Stimulated activated CD4-positive, alpha-beta T cell treated with anti-CD3 and anti-CD28 coated beads, TNF-alpha, amount 100 ng/mL, for 24 hours (primary cell): ENCODE measurements at places on chromosomes 4 and X.

- peak; percentile 54 for DNase-seq
Observed at GRCh38 chr4:99946356-99947189, at the start of gene DNAJB14. DNAJB14 (minus strand) TSS chr4:99946618; CDS start chr4:99946571, 47 bp downstream.

- no peak for DNase-seq
Observed at GRCh38 chr4:123288309-123289025, 108.1 kb upstream of the SPRY1 start.

- no peak for DNase-seq
Observed at GRCh38 chrX:5979338-5979737, 249.3 kb downstream of the NLGN4X start.

- DNase-seq: no peak
Observed at GRCh38 chrX:152876931-152877840, 20.7 kb upstream of the ZNF185 start.

DNA sequence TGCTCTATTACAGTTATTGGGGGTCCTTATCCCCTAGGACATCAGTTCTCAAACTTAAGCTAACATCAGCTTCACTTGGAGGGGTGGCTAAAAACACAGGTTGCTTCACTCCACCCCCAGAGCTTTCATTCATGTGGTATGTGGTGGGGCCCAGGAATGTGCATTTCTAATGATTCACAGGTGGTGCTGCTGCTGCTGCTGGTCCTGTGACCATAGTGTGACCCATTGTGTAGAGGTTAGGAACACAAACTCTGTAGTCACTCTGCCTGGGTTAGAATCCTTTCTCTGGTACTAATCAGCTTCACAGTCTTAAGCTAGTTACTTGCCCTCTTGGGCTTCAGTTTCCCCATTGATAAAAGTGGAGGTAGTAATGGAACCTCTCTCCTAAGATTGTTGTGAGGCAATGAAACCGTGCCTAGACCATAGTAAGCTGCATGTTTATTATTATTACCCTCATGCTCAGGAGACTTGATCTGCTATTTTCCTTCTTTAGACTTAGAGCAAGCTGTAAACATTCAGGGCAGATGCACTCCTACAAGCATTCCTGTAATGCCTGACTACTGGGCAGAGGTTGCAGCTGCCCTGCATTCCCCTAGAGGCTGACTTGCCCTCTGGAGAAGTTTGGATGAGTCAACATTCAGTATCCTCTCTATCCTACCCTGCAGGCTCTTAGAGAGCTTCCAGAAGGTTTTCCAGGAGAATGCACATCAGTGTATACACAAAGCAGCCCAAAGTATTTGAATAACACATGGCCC, 94.1 kb upstream of the ACSL4 start:
- DNase-seq: no peak

- DNase-seq: no peak
Observed at GRCh38 chr4:187934766-187935165, 60.8 kb upstream of the ZFP42 start.

DNA sequence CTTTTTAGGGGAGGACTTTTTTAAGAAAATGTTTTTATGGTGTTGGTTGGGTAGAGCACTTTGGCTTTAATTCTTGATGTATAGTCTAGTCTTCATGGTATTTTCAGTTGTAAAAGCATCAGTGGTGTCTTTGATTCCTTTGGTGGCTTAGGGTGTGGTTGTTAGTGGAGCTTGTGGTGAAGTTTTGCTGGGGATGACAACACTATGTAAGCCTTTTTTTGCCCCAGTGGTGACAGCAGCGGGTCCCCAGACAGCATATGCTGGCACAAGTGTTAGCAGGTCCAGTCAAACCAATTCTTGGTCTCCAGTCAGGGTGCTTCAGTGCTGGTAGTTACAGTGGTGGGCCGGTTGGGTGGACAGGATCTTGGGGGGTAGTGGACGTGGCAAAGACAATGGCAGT, 52.0 kb downstream of the CHIC1 start:
- DNase-seq: no peak

- DNase-seq: no peak
Observed at GRCh38 chr4:14415146-14415545, 587.1 kb upstream of the CPEB2 start.

DNA sequence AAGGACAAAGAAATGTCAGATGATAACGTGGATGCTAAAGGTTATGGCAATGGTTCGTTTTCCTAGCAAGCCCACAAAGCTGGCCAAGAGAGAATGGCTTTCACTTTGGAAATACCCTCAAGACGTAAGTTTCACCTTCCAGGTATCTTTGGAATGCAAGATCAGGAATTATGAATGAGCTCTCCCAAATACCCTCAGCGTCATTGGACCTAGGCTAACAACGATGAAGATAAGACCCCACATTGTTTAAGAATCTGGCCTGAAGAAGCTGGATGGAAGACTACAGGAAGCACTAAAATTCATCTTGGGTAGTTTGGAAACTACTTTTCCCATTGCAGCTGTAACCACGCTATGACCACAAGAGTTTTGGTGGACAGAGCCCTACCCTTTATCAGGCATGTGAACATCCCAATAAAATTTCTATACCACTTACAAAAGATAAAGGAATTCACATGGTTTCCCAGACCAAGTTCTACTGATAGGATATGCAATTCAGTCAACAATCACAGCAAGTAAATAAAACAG, 111.9 kb downstream of the KDR start:
- DNase-seq: no peak

- no peak for DNase-seq
Observed at GRCh38 chr4:153452658-153453378, 13.3 kb upstream of the TMEM131L start.

GRCh38 chr4:77618383-77619241, 13.0 kb downstream of the CXCL13 start:
- DNase-seq: peak; percentile 48

GRCh38 chrX:136204571-136204970, 46.6 kb downstream of the MAP7D3 start:
- no peak for DNase-seq

DNA sequence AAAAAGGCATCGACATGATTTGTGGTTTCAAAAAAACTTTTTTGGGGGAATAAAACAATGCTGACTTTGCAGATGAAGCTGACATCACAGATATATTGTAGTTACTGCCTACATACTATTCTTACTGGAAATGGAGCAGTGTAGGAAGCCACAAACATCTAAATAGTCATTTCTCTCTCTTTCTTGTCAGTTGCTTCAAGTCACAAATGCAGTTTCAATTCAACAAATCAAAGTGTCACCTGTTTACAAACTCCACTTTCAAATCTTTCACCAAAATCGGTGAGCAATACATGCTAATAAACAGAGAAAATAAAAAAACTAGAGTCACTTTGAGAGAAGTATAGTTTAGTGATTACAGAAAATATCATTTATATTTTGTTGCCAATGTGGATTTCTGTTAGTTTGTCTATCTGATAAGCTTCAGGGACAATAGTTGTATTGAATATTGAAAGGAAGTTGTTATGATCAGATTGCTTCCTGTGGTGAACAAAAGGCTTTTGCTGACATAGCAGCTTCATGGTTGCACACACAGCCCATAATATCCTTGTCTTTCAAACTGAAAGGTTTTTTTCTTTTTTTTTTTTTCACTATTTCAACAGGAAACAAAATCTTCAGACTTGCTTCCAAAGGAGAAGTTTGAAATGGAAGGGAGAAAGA, 49.7 kb upstream of the PTPN13 start:
- DNase-seq: no peak

DNA sequence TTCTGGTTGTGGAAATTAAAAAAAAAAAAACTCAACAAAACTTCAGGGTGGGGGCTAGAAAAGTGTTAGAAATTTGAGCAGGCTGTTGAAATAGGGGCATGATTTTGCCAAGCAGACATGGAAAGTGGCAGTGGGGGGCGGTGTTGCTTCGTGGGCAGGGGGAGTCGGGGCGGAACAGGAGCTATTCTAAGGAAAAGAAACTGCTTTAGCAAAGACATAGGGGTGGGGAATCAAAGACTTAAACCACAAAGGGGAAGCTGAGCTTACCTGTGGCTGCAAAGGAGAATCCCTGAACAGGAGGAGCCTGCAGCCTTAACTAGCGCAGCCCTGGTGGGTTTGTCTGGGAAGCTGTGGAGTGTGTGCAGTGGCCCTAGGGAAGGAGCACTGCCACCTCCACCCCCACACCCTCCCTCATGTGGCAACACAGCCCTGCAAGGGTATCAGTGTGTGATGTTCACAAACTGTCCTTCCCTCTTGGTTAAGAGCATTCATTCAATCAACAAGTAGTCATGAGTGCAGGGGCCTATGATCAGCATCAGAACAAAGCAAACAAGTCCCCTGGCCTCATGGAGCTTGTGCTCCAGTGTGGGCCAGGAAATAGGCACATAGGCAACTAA, 20.5 kb downstream of the SEL1L3 start:
- DNase-seq: peak; percentile 13

DNA sequence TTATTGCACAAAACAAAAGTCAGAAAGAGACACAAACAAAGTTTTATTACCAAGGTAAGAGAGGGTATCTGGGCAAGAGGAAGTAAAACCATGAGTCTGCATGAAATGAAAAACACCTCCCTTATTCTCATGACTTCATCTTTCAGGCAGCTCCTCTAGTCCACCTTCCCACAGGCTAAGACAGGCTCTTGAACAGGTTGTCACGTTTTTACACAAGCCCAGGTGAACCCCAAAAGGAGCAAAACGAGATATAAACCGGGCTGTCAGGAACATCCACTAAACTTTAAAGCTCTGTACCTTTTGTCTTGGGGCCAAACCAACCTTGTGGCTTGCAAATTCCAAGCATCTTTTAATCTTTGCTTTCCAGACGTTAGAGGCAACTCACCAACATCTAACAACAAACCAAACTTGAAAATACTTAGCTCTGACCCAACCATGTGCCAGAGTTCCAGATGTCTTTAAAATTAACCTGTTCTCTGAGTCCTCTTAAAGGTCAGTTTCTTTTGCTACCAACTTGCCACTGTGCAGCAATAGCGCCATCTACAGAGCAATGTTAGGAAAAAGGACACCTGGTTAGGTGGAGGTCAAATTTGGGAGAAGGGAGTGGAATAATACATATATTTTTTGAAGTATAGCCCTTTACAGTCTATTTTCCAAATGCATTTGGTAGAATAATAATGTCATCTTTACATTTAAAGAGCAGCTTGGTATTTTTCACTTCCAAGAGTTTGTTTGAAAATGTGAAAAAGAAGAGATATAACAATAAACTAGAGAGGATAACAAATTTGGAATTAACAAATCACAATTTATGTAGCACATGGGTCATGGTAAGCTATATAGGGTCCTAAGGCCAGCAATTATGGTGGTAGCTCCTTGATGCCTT, 73.1 kb downstream of the QRFPR start:
- DNase-seq: peak; percentile 8

DNA sequence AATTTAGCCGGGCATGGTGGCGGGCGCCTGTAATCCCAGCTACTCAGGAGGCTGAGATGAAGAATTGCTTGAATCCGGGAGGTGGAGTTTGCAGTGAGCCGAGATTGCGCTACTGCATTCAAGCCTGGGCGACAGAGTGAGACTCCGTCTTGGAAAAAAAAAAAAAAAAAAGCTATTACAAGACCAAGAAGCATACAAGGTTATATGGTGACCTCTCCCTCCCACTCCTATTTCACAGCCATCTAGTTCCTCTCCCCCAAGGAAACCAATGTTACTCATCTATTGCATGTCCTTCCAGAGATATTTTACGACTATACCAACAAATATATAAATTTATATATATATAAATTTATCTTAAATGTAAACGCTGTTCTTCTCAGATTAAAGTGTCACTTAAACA, 3.2 kb downstream of the SLC9A7 start:
- no peak for DNase-seq

DNA sequence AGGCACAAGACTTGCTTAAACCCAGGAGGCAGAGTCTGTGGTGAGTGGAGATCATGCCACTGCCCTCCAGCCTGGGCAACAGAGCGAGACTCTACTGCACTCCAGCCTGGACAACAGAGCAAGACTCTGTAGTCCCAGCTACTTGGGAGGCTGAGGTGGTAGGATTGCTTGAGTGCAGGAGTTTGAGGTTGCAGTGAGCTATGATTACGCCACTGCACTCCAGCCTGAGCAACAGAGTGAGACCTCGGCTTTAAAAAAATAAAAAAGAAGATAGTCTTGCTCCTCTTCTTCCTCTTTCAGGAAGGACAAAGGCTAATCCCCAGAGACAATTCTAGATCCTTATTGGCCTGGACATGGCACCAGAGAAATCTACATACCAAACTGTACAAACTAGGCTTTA, 5.7 kb upstream of the PPEF2 start:
- no peak for DNase-seq

GRCh38 chrX:101057093-101057714, 5.3 kb upstream of the TRMT2B start:
- no peak for DNase-seq

DNA sequence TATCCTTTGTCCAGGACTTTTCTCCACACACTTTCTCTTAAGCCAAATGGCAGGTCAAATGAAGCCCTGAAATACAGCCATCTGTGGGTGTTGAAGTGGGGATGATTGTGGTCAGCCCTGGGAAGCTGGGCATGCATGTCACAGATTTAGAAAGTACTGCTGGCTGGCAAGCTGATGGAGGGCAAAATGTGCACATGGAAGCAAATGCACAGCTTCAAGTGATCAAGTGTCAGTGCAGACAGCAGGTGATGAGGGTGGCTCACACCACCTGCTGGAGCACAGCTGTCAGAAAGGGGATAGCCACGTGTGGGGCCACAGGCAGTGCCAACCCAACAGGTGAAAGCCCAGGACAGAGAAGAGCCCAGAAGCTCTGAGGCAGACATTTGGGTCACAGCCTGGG, 40.3 kb upstream of the ATXN3L start:
- no peak for DNase-seq

DNA sequence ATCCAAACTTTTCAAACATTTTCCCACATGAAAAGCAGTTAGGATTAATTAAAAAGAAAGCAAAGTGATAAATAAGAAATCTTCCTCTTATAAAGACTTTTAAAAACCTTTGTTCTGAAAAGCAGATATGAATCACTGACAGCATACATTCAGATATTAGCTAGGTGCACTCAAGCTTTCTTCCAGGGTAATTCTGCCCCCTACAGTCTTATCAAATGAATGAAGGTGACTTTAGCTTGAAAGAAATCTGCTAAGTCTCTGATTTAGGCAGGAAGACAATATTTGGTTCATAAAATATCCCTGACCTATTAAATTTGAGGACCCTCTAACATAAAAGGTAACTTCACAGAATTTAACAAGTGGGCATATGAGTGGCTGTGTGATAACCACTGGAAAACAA, 209.1 kb upstream of the FAM47A start:
- no peak for DNase-seq

GRCh38 chr4:120918092-120918491, 4.4 kb downstream of the PRDM5 start:
- DNase-seq: no peak

GRCh38 chr4:55561889-55562288, 15.2 kb upstream of the CLOCK start:
- no peak for DNase-seq
